ENCODE measurements at places on chromosomes 16 and 17. TPM values are rescaled to one million over a fixed set of nuclear protein-coding genes. Genes with fewer than 3 reads are reported as not detected.

USP43 gene
- total RNA-seq: 0.30 TPM

DNA sequence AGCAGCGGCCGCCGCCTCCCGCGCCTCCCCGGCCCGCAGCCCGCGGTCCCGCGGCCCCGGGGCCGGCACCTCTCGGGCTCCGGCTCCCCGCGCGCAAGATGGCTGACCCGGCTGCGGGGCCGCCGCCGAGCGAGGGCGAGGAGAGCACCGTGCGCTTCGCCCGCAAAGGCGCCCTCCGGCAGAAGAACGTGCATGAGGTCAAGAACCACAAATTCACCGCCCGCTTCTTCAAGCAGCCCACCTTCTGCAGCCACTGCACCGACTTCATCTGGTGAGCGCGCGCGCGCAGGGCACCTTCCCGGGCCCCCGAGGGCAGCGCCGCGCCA lies 258 bp downstream of the PRKCB start:
- no peak for DNase-seq

DNA sequence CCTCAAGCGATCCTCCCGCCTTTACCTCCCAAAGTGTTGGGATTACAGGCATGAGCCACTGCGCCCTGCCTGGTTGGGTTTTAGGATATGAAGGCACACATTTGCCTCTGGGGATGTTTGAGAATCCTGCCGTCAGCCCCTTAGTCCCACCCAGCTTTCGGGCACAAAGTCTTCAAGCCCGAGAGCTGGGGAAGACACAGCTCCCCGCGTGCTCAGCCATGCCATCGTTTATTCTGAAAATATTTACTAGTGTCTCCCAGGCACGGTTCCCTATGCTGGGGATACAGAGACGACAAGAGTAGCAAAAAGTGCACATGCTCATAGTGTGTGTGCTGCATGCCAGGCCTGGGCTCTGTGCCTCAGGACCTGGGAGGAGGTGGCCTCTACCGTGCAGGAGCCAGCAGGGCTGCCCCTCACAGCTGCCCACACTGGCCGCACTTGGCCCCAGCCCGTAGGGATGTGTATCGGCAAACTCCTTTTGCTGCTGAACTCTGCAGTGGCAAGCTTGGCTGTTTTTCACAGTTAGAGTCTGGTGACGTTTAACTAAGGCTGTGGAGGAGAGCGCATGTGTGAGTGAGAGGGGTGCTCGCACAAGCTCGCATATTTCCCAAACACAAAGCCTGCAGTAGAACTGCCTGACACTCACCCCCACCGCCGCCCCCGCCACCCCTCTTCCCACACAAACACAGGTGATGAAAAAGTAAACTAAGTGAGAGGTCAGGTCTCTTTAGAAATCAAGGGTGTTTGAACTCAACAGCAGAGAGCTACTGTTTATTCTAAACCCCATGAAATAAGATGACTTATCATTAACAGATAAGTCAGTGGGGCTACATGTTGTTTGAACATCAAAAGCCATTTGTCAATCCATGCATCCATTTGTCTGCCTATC lies 266.4 kb downstream of the MRTFB start:
- DNase-seq: no peak

DNA sequence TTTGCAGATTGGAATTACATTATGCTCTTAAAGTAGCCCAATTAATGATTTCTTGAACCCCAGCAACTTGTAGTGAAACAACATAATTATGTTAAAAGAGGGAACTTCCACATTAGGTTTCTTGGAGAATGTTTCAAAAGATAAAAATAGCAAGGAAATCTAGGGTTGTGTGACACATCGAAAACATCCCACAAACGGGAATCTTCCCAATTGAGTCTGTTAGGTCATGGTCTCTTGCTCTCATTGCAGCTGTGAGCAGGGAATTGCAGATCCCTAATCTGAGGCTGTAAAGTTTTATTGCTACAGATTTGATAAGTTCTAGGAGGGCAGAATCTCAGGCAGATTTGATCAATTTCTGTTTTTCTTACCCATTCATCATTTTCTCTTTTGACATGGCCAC lies 6.7 kb upstream of the LPO start:
- no peak for DNase-seq

DNA sequence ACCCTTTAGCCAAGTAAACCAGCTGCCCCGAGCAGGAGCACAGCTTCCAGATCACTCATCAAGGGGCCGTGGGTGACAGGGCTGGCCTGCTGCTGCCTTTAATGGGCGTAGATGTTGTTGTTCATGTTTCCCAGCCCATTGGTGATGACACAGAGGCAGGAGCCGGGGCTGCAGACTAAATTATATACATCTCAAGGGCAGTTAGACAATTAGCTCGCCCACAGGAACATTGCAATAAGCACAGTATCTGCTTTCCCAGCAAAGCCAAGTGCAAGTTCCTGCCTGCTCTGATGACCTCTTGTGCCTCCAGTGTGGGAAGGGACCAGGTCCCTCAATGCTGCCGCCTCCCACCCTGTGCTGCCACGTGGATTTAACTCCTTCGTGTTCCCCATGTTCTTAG lies 485.8 kb downstream of the MAF start:
- no peak for DNase-seq

- DNase-seq: no peak
Measured at GRCh38 chr17:65407017-65407416, 154.4 kb downstream of the AXIN2 start.

PARD6A gene
- 14.0 TPM for total RNA-seq

GRCh38 chr17:78219396-78220150 lies 5.5 kb downstream of the BIRC5 start:
- DNase-seq: no peak

FOXC2 gene
- total RNA-seq: not detected

- DNase-seq: peak; percentile 50
Measured at GRCh38 chr17:18992454-18993130, 12.0 kb downstream of the FAM83G start.

ZG16 gene
- total RNA-seq: not detected
